ENCODE measurements at places on chromosomes 4 and X. TPM values are rescaled to one million over a fixed set of nuclear protein-coding genes. Genes with fewer than 3 reads are reported as not detected.

GRCh38 chr4:177080388-177080787 lies 229.3 kb upstream of the NEIL3 start:
- DNase-seq = no peak

GRCh38 chr4:165631912-165632311 lies 241.1 kb upstream of the TLL1 start:
- no peak for DNase-seq

RTL9 gene
- 0.08 TPM for total RNA-seq

DNA sequence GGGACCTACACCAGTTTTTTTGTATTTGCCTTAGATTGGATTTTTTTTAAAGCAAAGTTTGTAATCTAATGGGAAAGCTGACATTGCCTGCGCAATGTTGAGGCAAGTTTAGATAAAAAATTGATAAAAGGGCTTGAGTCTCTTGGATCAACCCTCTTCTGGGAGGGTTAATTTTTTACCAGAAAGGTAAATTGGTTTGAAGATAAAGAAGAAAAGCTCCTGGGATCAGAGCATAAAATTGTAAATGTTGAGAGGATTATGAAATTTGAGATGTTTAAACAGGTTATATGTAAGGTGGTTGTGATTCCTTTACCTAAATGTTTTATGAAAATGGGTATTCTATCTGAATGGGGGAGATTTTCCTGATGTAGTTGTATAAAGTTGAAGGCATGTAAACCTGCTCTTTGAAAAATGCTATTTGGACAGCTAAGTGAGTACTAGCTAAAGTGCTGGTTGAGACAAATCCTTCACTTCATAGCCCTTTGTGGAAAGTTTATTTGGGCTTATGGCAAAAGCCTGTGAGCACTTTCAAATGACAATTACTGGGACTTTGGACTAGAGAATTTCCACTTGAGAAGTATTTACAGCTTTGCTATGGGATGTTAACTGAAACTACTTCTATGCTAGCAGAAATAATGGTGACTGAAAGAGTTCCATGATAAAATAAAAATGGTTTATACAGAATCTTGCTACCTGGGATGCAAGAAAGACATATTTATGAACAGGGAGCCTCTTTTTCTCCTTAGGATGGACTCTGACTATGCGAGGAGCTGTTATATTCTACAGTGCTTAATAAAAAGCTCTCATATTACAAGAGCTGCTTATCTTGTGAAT lies 56.2 kb downstream of the UGT2B10 start:
- DNase-seq = no peak

- no peak for DNase-seq
Measured at GRCh38 chr4:7734651-7735260, 204.9 kb downstream of the AFAP1 start.
